ENCODE measurements at places on chromosomes 11 and 22.

DNA sequence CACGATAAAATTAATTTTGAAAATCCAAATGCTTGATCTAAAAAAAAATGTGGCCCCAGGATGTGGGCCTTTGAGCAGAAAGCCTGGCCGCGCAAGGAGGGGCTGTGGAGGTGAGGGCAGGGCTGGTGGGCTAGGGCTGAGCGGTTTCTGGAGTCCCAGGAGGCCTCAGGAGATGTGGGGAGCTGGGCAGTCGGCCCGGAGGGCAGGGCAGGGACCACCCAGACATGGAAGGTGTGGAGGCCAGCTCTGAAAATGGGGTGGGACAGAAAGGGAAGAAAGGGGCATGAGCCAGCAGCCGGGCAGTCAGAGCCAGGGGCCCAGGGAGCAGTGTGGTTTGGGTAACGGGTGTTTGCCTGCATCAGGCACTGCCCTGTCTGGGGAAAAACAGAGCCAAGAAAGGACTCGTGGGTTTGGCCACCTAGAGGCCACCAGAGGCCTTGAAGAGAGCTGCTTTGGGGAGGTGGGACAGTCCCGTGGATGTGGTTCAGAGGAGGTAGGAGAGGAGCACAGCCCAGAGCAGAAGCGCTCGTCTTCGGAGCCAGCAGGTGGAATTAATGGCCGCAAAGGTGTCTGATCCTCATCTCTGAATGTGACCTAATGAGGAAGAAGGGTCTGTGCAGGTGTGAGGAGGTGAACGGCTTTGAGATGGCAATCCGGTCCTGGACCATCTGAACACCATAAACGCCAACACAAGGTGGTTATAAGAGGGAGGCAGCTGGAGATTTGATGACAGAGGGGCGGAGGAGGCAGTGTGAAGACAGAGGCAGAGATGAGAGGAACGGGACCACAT is 50.2 kb downstream of the IGF2 start:
- no peak for DNase-seq

GRCh38 chr22:25083807-25084200 is 115.9 kb upstream of the CRYBB3 start:
- no peak for DNase-seq

GRCh38 chr22:43326331-43327156 is 16.6 kb downstream of the SCUBE1 start:
- peak; percentile 76 for DNase-seq

DNA sequence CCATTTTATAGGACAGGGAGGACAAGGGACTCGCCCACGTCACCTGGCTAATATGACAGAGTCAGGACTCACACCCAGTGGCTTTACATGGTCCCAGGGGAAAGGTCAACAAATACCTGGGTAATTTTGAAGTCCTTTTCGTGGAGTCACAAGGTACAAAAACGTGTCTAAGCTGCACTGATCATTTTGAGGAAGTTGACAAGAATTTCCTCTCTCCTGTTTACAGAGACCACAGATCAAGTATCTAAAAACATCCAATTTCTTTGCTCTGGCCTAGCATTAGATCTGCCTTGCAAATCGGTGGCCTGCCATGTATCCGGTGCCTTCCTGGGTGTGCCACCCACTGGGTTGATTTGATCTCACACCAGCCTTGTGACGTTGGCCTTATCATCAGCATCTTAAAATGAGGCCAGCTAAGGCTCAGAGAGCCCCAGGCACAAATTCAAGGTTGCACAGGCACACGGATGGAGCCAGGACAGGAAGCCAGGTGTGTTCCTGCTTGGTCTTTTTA is 17.6 kb downstream of the GDPD5 start:
- DNase-seq = no peak

- no peak for DNase-seq
Observed at GRCh38 chr11:129973068-129973467, 29.6 kb downstream of the PRDM10 start.

DNA sequence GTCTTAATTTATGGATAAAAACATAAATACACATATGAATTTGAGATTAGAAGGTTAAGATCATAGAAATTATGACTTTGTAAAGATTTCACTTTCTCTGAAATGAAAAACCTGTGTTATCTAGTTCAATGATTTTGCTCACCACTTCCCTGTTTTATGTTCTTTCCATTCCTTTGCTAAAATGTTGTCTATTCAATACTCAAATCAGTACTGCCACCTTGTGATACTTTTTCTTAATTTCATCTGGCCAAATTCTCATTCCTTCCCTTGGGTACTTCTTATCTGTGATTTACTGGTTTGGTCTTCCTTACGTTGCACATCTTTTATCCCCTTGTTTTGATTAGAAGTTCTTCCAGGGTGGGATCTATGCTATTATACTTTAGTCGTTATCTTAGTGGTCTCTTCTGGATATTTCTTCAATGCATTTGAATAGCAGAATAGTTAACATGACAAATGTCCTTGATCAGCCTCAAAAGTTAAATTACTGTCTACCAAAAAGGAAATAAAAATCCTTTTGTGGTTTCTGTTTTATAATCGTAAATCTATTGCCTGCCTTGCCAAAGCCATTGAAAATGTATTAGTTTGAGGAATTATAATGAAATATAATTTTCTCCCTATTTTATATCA is 197.0 kb downstream of the PGR start:
- DNase-seq = no peak

GRCh38 chr11:15157606-15158137 is 42.9 kb downstream of the INSC start:
- DNase-seq = no peak

- DNase-seq = no peak
Observed at GRCh38 chr11:11747570-11747969, 94.2 kb upstream of the USP47 start.

- DNase-seq = no peak
Observed at GRCh38 chr11:112886434-112887370, 74.5 kb upstream of the NCAM1 start.

DNA sequence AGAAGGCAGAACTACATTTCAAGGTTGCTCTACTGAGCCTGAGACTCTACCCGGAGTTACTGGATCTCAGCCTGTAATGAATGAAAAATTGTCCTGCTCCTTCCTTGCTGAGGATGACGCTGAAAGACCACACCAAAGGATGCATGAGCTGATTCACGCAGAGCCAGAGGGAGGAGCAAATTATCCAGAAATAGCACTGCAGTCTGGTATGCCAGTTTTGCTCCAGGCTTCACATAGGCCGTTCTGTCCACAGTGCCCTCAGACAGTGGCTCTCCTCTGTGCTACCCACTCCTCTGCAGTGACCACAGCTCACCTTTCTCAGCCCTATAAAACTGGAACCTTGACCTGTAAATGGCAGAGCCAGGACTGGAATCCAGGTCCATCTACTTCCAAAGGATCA is 79.3 kb upstream of the GALNT18 start:
- no peak for DNase-seq

- peak; percentile 79 for DNase-seq
Observed at GRCh38 chr22:27311698-27312550, 489.6 kb downstream of the MN1 start.

DNA sequence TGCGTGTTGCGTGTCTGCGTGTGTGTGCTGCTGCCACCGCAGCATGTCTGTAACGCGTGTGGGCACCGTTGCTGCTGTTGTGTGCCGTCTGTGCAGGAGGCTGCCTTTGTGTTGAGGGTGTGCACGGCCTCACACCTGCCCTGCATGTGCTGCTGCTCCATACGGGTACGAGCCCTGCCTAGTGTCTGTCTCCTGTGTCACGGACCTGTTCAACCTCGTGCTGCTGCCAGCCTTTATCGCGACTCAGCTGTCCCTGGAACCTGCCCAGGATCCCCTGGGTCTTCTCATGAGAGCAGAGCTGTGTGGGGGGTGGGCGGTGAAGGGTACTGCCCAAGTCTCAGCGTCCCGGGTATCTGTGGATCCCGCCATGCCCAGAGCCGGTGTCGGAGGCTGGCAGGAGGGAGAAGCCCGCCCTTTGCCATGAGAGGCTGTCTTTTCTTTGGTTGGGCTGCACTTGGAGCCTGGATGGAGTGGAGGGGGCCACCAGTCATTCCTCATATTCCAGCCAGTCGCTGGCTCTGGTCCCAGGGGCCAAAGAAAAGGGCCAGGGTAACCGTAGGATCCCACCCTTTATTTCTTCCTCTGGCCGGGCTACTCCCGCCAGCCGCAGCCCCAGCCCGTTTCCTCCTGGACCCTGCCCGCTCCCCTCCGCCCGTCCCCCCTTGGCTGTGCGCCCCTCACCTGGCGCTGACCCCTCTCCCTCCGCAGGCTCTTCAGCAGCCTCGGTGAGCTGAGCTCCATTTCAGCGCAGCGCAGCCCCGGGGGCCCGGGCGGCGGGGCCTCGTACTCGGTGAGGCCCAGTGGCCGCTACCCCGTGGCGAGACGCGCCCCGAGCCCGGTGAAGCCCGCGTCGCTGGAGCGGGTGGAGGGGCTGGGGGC is 7.8 kb upstream of the ACR start:
- no peak for DNase-seq

DNA sequence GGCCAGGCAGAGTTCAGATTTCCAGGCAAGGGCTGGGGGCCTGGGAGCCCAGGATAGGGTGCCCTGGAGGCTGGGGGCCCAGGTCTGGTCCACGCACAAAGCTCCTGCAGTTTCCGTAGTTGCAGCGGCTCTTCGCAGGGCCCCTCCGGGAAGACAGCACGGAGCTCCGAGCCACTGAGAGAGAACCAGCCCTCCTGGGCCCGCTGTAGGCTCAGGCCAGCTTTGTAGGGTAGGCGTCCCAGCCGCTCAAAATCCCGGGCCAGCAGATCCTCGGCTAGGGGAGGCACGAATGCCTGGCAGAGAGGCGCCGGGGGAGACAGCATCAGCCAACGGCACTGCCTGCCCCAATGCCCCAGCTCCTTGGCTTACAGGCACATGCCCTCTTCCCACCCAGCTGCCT is 23.6 kb upstream of the PDE2A start:
- no peak for DNase-seq

- DNase-seq = no peak
Observed at GRCh38 chr11:111302298-111302697, 4.0 kb downstream of the POU2AF3 start.

- peak; percentile 82 for DNase-seq
Observed at GRCh38 chr22:27670701-27671412, 130.7 kb downstream of the MN1 start.

GRCh38 chr11:120217941-120218694 is 7.3 kb downstream of the OAF start:
- peak; percentile 43 for DNase-seq

DNA sequence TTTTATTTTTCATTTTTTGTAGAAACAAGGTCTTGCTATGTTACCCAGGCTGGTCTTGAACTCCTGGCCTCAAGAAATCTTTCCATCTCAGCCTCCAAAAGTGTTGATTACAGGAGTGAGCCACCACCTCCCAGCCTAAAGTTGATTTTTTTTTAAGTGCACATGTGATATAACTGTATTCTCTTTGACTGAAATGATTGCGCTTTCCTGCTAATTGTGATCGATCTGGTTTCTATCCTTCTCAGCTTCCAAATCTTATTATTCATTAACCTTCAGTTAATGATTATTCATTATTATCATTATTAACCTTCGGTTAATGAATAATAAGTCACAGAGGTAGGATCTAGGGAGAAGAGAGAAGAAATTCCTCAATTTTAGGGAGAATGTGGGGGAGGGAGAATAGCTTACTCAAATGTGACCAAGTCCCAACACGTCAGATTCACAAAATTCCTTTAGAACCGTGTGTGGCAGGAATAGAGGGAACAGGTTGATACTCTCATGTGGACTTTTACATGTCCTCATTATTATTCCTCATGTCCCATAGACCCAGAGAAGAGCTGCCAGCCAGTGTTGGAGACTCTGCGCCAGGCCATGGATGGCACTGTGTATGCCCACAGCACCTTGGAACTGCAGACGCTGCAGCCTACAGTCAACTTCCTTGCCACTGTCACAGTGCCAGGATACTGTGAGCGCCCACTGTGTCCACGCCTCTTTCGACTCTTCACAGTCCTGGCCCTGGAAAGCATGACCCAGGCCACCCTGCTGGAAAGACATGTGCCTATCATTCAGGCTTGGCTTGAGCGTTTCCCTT is 47.1 kb downstream of the RRP8 start:
- no peak for DNase-seq

DNA sequence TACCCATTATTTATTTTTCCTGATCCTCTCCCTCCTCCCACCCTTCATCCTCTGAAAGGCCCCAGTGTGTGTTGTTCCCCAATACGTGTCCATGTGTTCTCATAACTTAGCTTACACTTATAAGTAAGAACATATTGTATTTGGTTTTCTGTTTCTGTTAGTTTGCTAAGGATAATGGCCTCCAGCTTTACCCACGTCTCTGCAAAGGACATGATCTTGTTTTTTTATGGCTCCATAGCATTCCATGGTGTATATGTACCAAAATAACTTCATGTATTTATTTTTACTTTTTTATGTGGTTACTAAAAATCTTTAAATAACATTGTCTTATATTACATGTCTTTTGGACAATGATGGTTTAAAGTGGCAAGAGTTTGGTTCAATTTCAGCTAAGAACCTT is 15.2 kb downstream of the PDGFD start:
- DNase-seq = no peak

GRCh38 chr11:92711926-92712325 is 257.5 kb upstream of the MTNR1B start:
- no peak for DNase-seq

DNA sequence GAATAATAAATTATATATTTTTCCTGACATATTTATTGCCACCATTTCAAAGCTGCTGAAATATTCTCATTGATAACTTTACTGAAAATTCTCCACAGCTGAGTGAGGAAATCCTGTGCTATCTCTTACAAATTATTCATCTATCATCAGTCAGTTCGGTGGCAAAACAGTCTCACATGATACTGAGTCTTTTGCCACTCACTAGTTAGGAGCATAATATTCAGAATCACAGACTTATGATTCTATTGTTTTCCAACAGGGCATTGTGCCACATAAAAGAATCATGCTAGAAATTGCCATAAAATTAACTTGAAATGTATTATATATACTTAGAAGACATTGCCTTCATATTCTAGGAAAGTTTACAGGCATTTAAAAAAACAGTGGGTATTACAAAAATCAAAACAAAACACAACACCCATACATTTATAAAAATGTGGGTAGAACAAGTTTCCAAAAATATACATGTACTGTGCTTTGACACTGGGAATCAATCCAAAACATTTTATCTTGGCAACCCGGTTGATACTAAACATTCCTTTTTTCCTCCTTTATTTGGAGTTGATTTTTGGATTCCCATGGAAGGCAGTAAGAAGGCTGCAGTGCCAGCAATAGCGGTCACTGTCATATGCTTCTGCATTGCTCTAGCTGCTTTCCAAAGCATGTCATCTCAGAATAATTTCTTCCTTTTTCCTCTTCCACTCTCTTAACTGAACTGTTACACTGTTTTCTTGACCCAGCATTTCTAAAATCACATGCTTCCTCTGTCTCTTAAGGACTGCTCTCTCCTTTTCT is 42.5 kb downstream of the ATG16L2 start:
- no peak for DNase-seq

DNA sequence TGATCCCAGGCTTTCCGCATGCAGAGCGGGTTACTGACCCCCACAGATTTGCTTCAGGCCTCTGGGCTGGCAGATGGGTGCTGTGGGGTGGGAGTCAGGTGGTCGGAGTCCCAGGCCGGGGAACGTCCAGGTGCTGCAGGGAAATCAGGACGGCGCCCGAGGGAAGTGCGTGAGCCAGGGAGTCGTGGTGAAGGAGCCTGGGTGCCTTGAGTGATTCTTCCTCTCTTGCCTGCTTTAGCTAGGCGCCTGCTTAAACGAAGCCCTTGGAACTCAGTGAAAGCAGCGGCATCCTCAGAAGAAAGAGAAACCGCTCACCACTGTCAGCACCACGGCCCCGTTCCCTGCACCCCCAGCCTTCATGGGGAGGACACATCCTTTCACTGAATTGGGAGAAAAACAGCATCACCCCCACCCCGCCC is 455.6 kb downstream of the BRD1 start:
- DNase-seq = no peak

- no peak for DNase-seq
Observed at GRCh38 chr11:74175920-74176319, 4.8 kb downstream of the PPME1 start.

All from retina (tissue), 1 donor.